Activated CD4-positive, alpha-beta T cell treated with anti-CD3 and anti-CD28 coated beads, Interleukin-2, amount 50 U/mL, for 16 hours (primary cell): ENCODE measurements at places on chromosomes 6 and 20.

- no peak for DNase-seq
Observed at GRCh38 chr6:37369321-37370201, 15.8 kb downstream of the RNF8 start.

GRCh38 chr20:16759181-16759563, 11.0 kb downstream of the OTOR start:
- DNase-seq: no peak

- no peak for DNase-seq
Observed at GRCh38 chr6:138336221-138336620, 41.5 kb upstream of the SMIM28 start.

- peak; percentile 95 for DNase-seq
Observed at GRCh38 chr20:45972500-45973183, 639 bp upstream of the ZNF335 start.

GRCh38 chr6:166761801-166762200, 134.8 kb upstream of the RPS6KA2 start:
- no peak for DNase-seq

DNA sequence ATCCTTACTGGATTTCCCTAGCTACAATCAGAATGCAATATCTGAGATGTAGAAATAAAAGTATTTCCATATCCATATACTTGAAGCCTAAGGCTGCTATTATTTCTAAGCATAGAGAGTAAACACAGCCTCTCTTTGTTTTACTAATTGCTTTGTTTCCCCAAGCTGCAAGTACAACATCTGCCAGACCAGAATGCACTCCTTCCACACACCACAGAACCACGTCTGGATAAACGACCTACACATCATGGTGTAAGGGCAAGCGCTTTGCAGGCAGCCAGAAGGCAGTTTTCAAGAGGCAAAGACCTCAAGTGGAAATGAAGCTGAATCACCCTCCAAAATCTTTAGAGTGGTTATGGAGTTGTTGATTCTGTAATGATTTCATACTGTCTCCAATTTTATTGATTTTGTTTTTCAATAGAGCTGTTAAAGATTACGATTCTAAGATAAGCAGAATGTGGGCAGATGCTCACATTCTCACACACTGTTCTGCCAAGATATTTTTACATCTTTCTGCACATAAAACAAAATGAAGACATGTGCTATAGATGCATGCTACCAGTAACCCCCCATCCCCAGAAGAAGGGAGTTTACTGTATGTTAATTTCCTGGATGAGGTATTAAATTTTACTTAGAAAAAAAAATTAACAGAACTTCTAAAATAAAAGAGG, 88.8 kb downstream of the THEMIS start:
- DNase-seq: no peak

DNA sequence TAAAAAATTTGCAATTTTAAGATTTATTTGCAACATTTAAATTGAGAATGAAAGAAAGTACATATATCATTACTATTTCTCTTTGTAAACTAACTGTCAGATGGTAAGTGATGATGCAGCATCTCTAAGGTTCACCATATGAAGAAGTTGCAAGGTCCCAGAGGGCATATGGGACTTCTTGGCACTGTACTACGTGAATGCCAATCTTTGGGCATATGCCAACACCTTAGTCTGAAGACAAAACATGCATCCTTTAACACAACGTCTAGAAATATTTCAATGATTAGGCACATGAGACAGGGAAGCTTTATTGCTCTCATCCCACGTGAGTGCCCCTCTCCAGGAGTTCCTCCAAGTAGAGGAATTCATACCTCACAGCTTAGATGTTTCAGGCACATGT, 66.8 kb downstream of the CDK19 start:
- no peak for DNase-seq

GRCh38 chr6:169188475-169188874, 65.2 kb downstream of the THBS2 start:
- peak; percentile 19 for DNase-seq

DNA sequence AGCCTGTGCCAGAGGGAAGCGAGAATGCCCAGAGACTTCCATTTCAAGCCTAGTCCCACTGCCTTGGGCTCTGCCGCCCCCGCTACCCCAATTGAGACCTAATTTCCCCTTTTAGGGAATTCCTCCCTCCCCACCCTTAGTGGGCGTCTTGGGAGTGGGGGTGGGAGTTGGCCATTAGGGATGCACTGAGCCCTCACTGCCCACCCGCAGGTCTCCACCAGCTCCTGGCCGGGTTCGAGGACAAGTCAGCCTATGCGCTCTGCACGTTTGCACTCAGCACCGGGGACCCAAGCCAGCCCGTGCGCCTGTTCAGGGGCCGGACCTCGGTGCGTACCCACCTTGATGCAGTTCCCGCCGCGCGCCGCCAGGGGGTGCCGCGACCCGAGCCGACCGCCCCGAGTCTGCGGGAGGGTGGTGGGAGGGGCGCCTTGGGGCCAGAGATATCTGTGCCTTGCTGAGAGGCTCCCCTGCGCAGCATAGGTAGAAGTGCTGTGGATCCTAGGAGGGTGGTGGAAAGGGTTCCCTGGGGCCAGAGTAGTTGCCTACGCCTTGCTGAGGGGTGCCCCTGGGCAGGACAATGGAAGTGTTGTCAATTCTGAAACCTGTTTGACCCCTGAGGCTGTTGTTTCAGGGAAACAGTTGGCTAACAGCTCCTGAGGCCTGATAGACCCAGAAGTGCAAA, 9.2 kb downstream of the ITPA start:
- peak; percentile 81 for DNase-seq

DNA sequence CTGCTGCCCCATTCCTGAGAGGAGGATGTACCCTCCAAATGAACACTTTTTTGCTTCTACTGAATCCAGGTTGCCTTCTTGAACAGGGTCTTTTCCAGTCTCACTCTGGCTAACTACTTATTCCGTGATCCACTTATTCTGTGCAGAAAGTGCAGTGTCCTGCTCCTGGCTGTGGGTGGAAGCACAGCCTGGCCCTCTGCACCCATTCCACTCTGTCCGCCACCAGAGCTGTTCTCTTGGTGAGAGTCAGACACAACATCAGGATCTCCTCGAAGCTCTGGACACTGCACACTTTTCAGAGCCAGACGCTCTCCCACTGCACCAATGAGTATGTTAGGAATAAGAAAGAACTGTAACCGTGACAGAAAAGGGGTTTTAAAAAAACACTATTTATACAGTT, 174.2 kb downstream of the MCHR2 start:
- no peak for DNase-seq

DNA sequence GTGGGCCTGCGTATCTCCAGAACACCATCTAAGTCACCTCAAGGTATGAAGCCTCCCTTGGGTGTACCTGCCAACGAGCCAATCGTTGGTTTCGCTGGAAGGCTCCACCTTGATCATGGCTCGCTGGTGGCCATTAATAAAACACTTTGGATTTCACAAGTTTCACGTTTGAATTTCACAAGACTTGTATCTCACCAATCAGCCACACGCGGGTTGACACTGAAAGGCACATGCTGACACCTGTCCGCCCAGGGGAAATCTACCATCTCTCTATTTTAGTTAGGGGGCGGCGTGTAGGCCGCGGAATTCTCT, 586 bp upstream of the HMGA1 start:
- peak; percentile 59 for DNase-seq

GRCh38 chr20:46174469-46175126, 56.5 kb downstream of the CD40 start:
- DNase-seq: peak; percentile 66
